ENCODE measurements at places on chromosomes 3 and 15.
A peak's percentile ranks its signal among the peaks of the same experiment; 100 is the strongest.

DNA sequence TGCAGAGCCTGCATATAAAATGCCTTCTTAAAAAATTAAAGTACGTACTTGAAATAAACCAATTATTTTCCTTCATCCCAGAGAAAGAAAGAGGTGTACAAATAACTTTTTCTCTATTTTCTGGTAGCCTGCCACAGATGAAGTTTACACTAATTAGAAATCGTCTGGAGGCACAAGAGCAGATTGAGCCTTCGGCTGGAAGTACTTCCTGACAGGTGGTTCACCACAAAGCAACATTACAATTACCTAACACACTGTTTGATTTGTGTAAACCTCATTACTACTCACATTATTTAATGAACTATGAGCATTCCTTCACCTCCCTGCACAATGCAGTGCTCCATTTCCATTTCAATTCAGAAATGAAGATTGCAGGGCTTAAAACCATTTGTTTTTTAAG, 856.1 kb downstream of the SI start:
- DNase-seq, result no peak

DNA sequence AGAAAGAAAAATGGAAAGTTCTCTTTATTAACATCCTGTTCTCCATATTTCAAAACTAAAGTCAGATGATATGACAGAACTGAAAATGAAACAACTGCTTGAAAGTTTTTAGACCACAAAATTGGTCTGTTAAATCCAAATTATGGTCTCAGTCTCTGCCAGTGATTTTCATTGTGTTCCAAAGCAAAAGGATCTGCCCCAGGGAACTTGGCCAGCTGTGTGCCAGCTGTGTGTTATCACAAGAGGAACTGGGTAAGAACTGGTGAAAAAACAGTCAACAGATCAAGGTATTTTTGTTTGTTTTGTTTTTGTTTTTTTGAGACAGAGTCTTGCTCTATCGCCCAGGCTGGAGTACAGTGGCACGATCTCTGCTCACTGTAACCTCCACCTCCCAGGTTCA, 323.3 kb downstream of the CTNNB1 start:
- DNase-seq, result peak; percentile 42

DNA sequence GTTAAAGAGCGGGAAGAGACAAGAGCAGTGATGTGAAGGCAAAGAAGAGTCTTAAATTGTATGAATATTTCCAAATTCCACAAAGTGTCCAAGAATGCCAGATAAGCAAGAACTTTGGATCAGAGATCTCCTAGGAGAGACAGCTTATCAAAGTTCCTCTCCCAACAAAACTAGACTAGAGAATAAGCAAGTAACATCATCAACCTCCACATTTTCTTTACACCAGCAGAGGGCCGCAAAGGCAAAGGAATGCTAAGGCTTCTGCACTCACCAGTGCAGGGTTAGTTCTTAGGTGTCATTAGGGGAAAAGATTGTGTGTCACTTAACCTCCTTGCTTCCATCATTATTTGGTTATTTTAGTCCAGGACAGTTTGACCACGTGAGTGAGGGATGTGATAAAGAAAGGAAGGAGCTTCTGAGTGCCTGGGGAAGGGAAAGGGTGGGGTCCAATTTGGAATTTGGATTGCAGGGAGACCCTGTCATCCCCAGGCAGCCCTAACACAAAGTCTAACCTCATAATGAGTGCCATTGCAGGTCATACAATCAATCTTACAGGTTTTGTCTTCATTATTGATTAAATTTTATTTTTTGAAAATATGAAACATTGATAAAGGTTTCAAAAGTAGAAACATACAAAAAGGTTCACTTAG, 7.5 kb upstream of the CMTM6 start:
- peak; percentile 79 for DNase-seq

DNA sequence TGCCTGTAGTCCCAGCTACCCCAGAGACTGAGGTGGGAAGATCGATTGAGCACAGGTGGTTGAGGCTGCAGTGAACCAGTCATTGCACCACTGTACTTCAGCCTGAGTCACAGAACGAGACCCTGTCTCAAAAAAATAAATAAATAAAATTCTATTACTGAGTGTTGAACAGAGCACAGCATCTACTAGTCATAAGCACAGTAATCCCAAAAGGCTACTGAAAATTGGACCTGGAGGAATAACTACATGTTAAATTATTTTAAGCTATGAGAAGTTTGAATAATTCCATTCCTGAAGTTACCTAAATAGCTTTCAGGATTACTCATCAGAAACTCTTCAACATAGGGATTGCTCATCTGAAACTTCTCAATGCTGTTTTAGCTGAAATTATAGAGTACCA, 43.4 kb downstream of the ARMC8 start:
- DNase-seq, result no peak

- no peak for DNase-seq
These were observed 145.0 kb upstream of the ZBTB20 start for GRCh38 chr3:115292131-115292530.

DNA sequence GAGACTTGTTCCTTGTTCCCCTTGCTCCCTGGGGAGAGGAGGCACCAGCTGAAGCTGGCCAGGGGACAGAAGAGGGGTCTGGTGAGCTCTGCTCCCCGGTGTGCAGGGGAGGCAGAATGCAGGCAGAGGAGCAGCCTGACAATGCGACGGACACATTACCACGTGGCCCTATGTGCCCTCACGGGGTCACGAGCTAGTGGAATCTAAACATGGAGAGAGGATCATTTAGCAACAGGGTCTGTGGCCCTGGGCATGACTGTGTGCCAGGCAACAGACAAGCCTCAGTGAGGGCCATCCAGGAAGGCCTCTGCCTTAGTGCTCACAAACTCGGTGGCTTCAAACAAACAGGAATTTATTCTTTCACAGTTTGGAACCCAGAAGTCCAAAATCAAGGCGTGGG, 8.5 kb upstream of the MUC4 start:
- no peak for DNase-seq

DNA sequence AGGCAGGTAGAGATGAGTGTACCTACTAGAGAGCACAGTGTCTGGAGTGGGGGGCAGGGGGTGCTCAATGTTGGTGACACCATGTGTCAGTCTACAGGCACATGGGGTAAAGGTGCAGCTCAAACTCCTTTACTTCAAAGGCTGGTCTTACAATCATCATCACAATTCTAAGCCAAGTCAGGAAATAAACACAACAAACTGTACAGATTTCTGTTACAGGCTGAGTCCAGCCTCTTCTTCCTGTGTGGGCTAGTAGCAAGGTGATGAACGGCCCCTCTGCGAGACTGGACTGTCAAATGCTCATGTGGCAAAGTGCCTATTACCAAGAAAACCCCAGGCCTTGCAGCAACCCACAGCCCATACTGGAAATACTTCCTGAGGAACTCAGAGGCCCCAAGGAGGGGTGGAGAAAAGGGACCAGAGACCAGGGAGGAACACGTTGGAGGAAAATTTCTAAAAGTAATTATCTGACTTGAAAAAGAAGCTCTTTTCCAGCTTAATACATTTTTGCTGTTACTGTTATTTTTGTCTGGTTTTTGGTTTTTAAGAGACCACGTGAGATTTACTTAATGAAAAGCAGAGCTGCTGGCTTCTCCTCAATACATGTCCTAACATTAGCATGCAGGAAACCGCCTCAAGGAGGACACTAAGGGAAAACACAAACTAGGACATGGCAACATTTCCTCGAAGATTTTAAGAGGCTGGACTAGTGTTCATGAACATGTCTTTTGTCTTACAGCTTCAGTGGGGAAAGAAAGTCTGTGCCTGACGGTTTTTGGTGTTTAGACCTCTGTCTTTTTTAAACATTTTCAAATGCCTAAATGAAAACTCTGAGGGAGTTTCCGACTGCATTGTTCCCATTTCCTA, 29.5 kb downstream of the TBC1D2B start:
- peak; percentile 91 for DNase-seq

DNA sequence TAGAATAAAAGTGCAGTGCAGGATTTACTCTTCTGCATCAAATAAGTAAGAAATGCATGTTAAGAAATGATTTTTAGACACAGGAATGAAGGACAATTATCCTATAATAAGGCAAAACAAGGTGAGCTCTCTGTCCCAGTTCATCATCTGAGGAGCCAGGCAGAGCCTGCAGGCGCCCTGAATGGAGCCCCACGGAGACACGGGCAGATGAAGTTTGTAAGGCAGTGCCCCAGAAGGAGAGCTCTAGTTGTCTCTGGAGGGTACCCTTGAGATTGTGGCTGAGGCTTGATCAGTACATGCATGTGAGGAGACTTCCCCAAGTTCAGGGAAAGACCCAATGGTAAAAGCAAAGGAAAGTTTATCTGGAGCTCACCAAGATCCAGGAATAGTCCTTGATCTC, 50.3 kb downstream of the ATP10A start:
- no peak for DNase-seq

- DNase-seq, result no peak
These were observed 114.0 kb downstream of the LRRC28 start for GRCh38 chr15:99365242-99365641.

DNA sequence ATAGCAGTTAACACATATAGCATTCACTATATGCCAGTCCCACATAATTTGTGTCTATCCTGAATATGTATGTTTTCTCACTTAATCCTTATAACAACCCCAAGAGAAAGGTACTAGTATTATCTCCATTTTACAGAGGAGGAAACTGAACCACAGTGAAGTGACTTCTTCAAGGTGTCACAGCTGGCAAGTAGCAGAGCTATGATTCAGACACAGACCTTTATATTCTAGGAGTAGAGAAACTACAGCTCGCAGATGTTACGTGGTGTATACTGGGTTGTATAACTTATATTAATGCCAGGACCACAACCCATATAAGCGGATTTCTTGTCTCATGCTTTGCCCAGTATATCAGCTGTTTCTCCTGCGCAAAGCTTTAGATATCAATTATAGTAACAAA, 29.5 kb upstream of the ICE2 start:
- no peak for DNase-seq

DNA sequence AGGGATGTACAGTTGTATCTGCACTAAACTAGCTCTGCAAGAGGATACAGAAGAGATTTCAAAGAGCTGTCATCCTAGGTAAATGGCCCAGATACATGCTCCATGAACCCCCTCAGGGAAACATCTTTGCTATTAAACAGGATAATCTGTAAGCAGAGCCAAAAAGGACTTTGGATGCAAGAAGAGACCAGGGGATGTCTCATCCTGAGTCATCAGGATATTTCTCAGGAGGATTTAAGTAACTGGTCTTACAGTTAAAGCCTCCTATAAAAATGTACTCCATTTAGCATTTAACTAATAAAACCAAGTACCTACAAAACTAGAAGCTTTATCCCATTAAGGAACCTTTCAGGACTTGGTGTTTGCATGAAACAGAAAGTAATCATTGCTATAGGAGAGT, 48.2 kb upstream of the PHLDB2 start:
- DNase-seq, result no peak

DNA sequence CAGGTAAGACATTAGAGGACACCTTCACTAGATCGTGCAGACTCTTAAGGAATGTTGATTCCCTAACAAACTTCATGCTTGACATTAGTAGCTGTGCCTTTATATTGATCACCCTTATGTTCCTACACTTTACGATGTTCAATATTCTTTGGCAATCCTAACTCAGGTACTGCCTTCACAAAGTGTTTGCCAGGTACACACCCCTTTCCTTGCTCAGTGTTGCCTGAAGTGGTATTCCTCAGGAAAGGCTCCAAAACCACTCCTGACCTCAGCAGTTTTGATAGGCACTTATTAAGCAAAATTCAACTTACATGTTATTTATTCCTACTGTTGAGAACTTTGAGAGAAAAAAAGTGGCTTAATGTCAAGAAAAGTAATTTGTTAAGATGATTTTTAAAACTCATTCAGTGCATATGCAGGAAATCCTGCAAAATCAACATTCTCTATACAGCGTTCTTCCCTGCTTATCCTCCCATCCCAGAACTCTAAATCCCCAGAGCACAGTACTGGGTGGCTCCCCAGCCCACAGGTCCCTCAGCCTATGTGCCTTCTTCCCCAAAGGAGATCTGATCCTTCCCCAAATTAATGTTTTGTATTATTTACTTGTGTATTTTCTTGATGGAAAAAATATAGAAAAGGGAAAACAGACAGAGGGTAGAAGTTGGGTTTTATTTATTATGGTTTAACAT, 260.7 kb downstream of the MECOM start:
- DNase-seq, result no peak

DNA sequence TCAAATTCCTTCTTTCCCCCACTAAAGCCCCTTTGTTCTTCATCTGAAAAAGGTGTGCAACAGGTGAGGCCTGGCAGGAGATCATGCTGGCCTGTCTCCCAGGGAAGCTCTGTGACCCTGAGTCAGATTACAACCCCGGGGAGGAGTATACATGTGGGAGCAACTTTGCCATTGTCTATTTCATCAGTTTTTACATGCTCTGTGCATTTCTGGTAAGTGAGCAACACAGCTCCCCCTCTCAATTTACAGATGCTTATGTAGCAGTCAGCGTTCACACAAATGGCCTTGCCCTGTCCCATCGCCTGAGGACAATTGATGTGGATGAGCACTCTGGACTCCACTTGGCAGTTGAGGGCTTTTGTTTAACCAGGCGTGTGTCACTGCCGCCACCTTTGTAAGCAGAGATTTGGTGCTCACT, 70.4 kb downstream of the CHDH start:
- no peak for DNase-seq

DNA sequence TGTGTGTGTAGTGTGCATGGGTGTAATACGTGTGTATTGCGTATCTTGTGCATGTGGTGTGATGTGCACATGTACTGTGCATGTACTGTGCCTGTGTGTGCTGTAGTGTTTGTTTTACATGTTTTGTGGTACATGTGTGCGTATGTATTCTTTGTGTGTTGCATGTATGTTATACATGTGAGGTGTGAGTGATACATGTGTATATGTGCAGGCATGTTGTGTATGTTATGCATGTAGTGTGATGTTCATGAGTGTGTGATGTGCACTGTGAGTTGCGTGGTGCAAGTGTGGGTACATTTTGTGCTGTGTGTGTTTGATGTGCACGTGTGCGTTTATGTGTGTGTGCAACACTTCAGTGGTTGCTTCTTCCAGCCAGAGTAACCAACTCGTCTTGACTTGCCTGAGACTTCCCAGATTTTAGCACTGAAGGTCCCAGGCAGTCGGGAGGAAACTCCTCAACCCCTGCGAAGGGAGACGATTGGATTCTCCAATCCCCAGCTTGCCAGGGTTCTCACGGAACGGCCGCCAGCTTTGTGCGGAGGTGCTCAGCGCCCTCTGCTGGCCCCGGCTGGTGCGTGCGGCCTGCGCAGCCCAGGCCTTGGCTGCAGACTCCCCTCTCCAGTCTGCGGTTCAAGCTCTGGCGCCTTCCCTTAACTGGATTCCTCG, 3.6 kb downstream of the GALNT15 start:
- DNase-seq, result peak; percentile 88

DNA sequence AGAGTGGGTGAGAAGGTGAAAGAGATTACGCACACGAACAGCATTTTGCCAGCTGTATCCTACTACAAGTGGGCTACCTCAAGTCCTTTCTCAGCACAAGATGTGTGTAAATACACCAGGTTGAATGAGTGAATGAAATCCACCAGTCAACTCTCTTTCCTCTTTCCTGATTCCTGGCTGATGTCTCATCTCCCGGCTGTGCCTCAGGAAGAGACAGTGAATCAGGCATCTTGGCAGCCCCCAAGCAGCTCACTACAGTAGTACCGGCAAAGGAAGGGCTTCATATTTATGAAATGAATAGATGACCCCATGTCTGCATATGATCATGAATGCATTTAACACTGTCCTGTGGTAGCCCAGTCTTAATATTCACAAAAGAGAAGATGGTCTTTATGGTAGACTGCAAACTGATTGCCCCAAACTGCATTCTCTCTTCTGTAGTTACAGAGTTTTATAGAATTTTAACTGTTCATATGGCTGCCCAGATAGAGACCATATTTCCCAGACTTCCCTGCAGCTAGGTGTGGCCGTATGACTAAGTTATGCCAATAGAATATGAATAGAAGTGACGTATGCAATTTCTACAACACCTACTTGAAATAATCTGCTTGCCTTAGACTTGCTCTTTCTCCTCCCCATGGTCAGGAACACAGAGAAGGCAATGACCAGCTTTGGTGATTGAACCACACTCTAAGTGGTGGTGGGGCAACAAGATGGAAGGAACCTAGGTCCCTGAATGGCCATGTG, 22.7 kb downstream of the MGLL start:
- no peak for DNase-seq

Measured in right hindlimb (tissue), 1 donor.